NCI-H1092 (cell line): ENCODE measurements at places on chromosomes 5 and 9.

- DNase-seq = no peak
Observed at GRCh38 chr9:69768716-69769115, 8.9 kb upstream of the PTAR1 start.

DNA sequence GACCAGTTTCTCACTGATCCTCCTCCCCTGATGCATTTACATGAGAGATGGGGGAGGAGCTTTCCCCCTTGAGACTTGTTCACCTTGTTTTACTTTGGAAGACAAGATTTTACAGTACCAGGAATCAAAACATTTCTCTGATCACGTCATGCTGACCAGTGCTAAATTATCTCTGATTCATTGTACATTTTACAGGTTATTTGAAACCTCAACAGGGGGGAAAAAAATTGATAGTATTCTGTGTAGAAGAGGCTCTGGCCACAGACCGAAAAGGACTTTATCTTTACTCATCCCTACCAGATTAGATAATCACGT lies 133.9 kb downstream of the GRIA1 start:
- no peak for DNase-seq

DNA sequence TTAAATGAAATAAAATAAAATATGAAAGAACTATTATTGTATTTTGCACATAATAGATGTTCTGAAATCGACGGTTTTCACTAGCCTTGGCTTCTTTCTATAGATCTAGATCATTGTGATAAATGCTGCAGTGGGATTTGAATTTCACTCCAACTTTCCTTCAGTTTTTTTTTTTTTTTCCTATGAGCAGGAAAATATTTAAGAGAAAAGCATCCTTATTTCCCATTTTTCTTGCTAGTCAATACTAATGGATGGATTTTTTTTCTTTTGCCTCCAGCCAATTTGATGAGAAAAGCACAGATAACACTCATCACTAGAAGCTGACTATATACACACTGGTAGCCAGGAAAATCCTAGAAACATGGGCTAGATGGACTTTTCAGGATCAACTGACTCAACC lies 249.0 kb downstream of the NFIB start:
- no peak for DNase-seq

- no peak for DNase-seq
Observed at GRCh38 chr5:132309679-132310078, 15.5 kb downstream of the SLC22A4 start.

DNA sequence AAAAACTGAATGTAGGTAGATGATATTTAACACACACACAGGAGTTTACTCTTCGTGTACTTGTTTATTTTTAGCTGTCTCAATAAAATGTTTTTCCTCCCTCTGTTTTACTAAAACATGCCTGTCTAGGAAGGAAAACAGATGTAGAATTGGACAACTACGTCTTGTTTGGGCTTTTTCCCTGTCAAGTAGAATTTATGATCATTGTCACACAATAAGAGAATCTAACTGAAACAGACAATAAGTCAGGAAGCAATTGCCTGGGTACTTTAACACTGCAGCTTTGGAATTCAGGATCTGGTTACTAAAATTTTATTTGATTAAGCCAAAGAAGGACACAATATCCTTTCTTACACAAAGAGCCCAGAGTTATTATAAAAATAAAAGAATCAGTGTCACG lies 164.2 kb downstream of the ZDHHC21 start:
- peak; percentile 41 for DNase-seq

- no peak for DNase-seq
Observed at GRCh38 chr5:34551911-34552433, 104.2 kb upstream of the RAI14 start.

DNA sequence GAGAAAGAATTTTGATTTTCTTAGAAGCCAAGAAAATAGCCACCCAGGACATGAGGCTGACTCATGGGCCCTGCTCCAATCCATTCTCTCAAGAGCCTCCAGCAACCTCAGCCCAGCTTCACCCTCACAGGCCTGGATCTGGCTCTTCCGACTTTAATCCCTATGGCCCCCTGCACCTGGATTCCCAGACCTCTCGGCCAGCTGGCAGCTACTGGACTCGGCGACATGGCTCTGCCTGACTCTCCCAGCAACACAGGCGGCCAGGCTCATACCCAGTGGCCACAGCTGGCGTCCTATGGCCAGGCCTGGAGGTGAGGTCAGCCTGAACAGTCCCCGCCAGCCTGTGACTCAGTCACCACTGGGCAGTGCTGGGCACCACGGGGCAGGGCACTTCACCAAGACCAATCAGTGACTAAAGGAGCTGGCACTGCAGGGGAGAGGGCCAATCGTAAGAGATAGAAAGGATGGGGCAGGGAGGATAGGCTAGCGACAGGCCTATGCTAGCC lies 6.2 kb upstream of the PDLIM4 start:
- no peak for DNase-seq
